Activated CD4-positive, CD25-positive, alpha-beta regulatory T cell (primary cell): ENCODE measurements at places on chromosomes 3 and 15.

DNA sequence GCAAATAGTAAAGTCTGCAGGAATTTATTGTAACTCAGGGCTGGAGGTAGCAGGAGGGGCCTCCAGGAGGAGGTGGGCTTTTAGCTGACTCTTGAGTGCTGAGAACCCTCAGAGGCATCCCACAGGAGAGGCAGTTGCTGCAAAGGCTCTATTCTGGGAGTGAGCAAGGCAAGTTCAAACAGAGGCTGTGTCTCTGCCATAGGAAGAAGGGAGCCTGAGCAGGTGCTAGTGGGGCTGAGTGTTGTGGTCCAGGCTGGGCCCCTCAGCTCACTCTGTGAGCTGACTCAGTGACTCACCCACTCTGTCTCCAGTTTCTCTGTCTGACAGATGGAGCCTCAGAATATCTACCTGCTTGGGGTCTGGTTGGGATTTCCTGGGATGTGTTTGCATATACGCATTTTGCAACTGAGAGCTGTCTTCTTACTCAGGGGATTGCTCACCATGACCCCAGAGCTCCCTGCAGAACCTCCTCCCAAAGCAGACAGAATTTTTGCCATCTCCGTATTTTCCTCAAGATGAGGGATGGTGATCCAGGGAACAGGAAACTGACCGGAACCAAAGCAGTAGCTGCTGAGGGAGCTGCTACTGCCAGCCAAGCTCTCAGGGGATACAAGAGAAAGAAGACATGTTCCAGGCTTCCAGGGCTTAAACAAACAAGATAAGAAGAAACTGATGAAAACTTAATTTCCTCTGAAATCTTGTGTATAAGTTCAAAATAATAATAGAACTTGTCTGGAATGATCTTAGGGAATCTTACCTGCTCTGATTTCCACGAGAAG is 13.6 kb upstream of the NOX5 start:
- DNase-seq, result no peak

DNA sequence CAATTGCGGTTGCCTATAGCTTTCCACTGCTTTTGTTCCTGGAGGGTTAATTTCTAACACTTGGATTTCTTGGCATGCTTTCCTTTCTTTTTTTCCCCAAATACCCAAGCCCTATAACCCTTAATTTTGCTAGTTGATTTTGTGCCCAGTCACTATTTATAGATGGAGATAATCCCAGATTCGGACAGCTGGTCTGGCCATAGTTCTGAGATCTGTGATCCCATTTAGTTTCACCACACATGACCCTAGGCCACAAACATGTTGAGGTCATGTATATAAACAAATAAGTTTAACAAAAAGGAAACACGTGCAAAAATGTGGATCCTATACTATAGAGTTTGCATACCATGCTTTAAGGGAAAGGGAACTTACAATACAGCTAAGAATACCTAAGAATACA is 111.4 kb downstream of the ZMAT3 start:
- no peak for DNase-seq

GRCh38 chr15:91517491-91518200 is 335.9 kb upstream of the SLCO3A1 start:
- DNase-seq, result no peak

- no peak for DNase-seq
Observed at GRCh38 chr3:106327696-106328025, 458.8 kb upstream of the CBLB start.

GRCh38 chr3:52572221-52572620 is 35.8 kb downstream of the UQCC5 start:
- DNase-seq, result no peak

DNA sequence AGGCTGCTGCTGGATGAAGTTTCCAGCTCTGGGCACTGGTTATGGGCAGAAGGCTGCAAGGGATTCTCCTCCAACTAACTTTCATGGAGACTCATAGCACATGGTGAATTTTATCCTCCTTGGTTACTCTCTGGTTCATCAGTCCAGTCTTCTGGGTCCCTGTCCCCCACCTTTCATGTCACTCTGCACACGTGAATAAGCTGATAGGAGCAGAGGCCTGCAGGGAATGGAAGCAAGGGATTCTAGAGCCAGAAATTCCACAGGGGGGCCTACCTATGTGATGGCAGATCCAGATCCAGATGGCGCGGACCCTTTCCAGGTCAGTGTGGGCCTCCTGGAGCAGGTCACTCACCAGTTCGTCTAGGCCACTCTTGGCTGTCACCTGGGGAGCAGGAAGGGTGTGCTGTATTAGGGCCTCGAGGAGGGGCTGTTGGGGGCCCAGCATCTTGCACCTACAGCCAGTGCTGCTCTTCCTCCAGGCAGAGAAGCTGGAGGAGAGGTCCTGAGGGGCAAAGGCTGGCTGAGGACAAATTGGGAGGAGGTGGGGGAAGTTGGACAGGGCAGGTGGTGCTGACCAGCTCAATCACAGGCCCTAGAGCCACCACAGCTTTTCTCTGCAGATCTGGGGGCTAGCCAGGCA is 30.2 kb downstream of the KY start:
- DNase-seq, result no peak

DNA sequence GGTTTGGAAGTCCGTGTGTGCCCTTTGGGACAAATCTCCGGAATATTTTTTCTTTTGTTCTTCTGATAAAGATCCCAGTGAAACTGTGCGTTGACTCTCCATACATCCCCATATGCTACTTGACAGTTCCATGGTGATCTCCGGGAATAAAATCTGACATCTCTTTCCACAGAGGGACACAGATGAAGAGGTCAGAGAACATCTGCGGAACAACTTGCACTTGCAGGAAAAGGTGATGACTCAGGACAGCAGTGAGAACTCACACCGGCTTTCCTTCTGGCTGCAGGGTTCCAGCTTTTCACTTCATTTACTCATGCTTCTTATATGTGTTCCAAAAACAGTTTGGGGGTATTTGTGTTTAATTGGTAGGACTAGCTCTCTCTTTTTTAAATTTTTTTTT is 157.5 kb upstream of the CHRM5 start:
- DNase-seq, result no peak

DNA sequence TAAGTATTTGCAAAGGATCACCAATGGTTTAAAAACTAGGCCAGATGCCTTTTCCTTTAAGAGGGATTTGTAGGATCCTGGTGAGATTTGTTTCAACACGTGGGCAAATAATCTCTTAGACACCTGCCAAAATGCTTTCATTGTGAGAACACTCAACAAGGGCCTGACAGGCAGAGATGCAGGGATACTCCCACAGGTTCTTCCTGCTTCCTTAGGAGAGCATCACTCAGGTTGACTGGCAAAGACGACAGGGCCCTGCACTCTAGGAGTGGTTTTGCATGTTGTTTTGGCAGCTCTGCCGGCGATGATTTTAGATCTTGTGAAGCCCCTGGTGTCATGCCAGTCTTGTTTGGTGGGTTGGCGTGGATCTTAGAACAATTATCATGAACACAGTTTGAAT is 184.5 kb downstream of the NR1D2 start:
- DNase-seq, result no peak

- DNase-seq, result no peak
Observed at GRCh38 chr15:66747886-66748707, 46.1 kb downstream of the SMAD6 start.

DNA sequence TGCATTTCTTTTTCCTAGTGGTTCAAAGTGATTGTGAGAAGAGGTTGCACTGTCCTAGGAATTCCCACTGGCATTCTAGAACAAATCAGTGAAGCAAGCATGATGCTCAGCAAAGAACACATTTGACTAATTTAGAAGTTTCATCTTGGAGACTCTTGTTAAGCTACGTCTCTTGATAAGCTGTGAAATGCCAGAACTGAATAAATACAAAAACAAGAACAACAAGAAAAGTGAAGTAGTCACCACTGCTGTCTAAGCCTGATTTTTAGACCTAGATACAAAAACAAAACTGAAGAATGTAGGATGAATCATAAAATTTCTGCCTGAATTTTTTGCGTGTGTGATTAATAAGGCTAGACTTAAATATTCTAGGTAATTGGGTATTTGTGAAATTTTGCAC is 1162.4 kb downstream of the TUSC7 start:
- no peak for DNase-seq

DNA sequence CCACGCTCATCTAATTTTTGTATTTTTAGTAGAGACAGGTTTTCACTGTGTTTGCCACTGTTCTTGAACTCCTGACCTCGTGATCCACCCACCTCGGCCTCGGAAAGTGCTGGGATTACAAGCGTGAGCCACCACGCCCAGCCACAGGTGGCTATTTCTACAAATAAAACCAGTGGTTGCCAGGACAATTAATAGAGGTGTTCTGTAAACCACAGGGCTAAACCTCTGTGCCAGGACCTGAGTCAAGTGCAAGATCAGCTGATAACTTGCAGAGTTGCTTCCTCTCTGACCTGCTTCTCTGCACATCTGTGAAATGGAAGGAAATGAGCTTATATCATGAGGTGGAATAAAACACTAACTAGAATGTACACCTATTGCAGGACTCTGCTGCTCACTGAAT is 72.8 kb downstream of the CD200R1L start:
- no peak for DNase-seq

DNA sequence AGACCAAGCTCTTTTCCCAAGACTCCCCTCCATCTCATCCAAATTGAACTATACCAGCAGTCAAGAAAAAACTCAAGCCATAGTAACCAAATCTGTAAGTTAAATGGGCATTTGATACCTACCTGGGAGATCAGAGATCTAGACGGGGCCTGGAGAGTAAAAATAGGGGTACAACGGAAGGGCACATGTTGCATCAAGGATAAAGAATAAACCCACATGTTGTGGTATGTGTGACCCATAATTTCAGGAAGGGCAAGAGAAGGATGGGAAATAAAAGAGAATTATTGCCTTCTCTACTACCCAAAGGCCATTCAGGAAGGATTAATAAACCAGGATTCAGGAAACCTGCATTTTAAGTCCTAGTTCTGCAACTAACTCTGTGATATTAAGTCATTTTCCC is 1.5 kb downstream of the TEX55 start:
- no peak for DNase-seq

- DNase-seq, result no peak
Observed at GRCh38 chr3:63631670-63632069, 20.8 kb upstream of the SNTN start.

DNA sequence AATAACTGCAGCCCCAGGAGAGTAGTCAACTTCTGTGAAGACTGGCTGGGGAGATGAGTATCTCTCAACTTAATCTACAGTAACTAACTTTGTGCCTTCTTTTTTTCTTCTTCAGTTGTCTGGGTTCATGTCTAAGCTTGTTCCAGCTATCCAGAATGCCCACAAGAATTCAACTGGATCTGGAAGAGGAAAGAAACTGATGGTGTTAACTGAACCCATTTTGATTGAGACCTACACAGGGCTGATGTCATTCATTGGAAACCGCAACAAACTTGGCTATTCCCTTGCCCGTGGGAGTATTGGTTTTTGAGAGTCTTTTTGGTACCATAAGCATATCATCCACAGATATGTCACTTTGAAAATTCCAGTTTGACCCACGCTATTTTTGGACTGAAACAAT is 148.7 kb downstream of the TPRG1 start:
- no peak for DNase-seq

GRCh38 chr3:37713818-37714204 is 147.9 kb upstream of the CTDSPL start:
- no peak for DNase-seq

GRCh38 chr15:88695101-88695500 is 56.3 kb downstream of the ISG20 start:
- DNase-seq, result no peak

GRCh38 chr3:156793400-156793799 is 32.8 kb upstream of the LEKR1 start:
- no peak for DNase-seq

GRCh38 chr15:66770518-66771350 is 68.7 kb downstream of the SMAD6 start:
- DNase-seq, result no peak

DNA sequence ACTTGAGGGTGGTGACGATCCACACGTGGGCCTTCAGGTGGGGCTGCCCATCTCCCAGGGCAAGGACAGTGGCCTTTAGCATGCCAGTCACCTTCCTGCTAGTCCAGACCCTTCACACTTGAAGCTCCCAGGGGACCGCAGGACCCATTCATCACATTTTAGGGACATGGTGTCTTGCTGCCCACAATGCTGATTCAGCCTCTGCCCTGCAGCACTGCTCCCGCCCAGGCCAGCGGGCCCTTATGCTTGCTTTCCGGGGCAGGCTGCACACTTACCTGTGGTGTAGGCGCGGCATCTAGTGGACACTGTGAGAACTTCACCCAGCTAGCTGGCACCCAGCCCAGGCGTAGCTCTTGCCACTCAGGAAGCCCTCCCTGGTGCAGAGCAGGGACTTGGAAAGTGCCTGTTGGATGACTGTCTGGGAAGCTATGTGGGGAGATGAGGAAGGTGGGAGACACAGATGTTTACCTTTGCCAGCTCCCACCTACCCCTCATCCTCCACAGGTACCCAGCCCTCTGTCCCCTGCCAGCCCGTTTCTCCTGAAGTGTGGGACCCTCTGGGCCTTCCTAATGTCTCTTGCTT is 26.3 kb upstream of the NR2C2 start:
- peak; percentile 54 for DNase-seq

DNA sequence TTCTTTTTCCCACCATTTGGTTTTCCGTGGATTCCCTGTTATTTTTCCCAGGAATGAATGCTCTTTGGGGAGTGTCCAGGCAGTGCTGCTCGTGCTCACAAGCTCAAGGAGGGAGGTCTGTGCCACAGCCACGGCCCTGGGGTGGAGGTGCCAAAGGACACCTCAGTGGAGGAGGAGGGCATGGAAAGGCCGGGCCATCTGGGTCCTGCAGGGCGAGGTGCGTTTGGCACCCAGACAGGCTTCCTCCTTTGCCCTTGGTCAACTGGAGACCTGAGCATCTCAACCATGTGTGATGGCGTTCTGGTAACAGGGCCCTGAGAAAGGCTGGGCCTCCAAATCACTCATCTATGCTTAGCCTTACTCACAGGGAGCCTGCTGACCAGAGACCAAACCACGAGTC is 25.4 kb downstream of the KY start:
- no peak for DNase-seq

- no peak for DNase-seq
Observed at GRCh38 chr3:48562367-48563095, 1.1 kb downstream of the UCN2 start.

- no peak for DNase-seq
Observed at GRCh38 chr15:62769604-62770003, 272.9 kb upstream of the TPM1 start.

- no peak for DNase-seq
Observed at GRCh38 chr3:177351757-177352158, 154.5 kb upstream of the TBL1XR1 start.

DNA sequence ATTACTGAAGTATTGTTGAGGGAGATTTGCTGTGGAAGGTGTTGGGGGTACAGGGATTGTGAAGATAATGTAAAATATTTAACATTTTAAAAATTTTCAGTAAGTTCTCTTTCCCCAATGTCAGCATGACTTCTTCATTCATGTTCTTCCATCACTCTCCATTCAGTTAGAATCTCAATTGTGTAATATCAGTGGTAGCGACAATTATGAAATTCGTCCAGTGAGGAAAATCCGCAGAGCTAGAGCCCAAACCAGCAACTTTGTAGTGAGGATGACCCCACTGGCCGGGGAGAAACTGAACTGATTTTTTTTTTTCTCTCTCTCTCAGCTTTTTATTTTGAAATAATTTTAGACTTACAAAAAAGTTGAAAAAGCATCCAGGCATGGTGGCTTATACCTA is 171.7 kb downstream of the PGPEP1L start:
- DNase-seq, result no peak

GRCh38 chr3:99911433-99911832 is 93.8 kb downstream of the CMSS1 start:
- no peak for DNase-seq

GRCh38 chr3:193977622-193978021 is 158.3 kb upstream of the HES1 start:
- no peak for DNase-seq
